ENCODE measurements at places on chromosomes 7 and 10. TPM values are rescaled to one million over a fixed set of nuclear protein-coding genes. Genes with fewer than 3 reads are reported as not detected.

Gene FAM13C
- 1.6 TPM for total RNA-seq

Gene PTN
- total RNA-seq, result 14.8 TPM

Gene IFIT1B
- total RNA-seq, result under 0.01 TPM

Gene TLX1
- total RNA-seq, result not detected

Gene CHN2
- 0.36 TPM for total RNA-seq

Gene CYP17A1
- not detected for total RNA-seq

Gene SYCE1
- total RNA-seq, result not detected
